ENCODE measurements at places on chromosomes 6 and 20.

DNA sequence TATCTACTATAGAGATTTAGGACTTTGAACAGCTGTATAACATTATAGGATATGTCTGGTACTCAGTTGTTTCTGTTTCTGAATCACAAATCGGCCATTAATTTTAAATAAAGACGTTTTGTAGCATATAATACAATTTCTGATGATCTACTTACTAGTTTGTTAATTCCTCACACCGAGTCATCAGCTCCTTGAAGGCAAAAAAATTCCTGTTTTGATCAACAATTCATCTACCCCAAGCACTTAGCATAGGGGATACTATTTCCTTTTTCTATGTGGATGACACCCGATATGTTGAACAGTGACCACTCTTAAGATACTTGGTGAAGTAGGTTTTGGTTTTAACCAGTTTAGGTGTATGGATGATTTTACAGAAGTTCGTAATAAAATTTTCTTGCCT lies 107.3 kb downstream of the NCOA3 start:
- no peak for DNase-seq

DNA sequence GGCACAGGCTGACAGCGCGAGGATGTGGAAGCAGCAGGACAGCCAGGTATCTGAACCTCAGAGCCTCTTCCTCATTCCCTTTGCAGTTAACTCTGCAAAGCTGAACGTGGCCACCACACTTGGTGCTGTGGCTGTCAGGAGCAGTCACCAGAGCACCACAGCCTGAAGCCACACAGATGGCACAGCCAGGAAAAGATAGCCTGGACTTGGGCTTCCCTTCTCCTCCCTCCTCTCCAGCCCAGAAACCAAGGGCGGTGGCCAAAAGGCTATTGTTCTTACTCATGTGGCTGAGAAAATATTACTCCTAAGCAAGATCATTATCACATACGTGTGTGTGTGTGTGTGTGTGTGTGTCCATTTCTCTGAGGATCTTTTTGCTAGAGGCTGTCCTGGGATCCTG lies 39.8 kb downstream of the CD164 start:
- DNase-seq: no peak

DNA sequence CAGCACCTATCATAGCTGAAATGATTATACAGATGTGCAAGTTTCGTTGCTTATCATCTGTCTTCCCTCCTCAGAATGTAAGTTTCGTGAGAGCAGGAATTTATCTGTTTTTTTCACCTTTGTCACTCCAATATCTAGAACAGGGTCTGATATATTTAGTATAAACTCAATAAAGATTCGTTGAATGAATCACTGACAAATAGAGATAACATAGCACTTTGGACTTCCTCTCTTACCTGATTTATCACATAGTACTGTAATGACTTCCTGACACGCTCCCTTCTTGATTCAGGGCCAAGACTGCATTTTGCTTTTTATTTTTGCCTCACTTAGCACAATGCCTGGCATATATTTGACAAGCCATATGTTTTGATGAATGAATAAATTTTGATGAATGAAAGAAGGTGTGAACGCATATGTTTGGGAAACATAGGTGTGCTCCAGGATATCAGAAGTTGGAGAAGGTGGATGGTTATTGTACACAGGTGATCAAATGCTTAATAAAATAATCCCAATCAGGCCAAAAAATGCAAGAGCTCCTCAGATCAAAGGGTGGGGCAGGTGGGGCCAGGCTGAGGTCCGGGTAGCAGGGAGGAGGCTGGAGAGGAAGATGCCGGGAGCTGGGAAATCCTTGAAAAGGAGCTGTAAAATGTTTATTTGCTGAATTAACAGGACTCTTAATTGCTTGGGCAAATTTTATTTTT lies 33.0 kb downstream of the PIM1 start:
- no peak for DNase-seq

DNA sequence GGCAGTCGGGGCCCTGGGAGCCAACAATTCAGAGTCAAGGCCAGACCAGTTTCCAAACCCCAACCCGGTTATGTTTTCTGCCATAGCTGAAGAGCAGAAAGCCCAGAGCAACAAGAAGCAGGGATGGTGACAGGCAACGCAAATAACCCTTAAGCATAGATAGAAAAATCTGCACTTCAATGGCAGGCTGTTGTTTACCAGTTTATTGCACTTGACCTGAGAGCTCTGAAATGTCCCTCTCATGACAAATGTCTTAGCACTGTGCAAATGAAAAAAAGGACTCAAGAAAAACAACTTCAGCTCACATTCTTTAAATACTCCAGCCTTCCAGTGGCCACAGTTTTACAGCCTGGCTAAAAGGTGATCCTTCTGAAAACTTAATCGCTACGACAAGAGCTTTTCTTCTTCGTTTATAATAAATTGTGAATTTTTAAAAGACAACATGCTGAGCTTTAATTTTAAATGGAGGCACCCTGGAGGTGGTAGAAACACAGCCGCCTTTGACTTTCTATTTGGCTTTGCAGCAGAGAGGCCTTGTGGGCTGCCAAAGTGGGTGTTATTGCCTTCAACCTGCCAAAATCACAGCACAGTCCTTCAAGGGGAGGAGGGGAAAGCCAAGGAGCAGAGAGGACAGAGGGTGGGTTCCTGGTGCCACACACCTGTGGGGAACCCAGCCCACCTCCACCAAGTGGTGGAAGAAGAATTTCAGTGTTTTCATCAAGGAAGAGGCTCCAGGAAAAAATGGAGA lies 289.5 kb upstream of the CDYL start:
- peak; percentile 59 for DNase-seq

- DNase-seq: no peak
These were observed 13.4 kb downstream of the PRSS16 start for GRCh38 chr6:27260836-27261375.

DNA sequence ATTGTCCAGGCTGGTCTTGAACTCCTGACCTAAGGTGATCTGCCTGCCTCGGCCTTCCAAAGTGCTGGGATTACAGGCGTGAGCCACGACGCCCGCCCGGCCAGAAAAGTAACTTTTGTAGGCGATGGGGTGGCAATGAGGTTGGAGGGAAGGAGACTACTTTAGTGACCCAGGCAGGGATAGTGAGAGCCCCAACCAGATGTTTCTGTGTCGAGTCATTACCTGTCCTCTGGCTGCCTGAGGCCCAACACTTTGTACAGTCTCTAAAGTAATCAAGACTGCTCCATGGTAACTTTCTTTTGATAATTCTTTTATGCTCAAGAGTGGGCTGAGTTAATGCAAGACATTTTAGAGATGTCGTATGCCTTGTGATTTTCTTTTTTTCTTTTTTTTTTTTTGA lies 6.8 kb downstream of the SASH1 start:
- DNase-seq: no peak

GRCh38 chr20:40851051-40851450 lies 162.0 kb upstream of the MAFB start:
- no peak for DNase-seq

- no peak for DNase-seq
These were observed 42.2 kb downstream of the CD164 start for GRCh38 chr6:109339906-109340678.

DNA sequence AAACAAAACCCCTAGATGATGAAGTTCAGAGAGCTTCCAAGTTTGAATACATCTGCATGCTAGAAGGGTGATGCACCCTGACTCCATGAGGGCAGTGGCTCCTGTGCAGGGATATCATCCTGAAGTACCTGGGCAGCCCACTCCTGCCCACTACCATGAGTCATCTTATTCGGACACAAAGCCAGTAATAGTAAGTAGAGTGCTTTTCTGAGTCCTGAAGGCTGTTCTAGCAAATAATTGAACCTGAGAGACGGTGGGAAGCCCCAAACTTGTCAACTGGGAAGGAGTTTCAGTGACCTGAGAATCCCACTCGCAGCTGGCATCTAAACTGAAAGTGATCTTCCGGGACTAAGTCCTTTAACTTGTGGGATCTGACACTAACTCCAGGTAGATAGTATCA lies 152.9 kb upstream of the COL21A1 start:
- peak; percentile 92 for DNase-seq

- DNase-seq: no peak
These were observed 5.3 kb upstream of the AP5S1 start for GRCh38 chr20:3814928-3815495.

- DNase-seq: no peak
These were observed 748 bp downstream of the UBE2J1 start for GRCh38 chr6:89351671-89352277.

DNA sequence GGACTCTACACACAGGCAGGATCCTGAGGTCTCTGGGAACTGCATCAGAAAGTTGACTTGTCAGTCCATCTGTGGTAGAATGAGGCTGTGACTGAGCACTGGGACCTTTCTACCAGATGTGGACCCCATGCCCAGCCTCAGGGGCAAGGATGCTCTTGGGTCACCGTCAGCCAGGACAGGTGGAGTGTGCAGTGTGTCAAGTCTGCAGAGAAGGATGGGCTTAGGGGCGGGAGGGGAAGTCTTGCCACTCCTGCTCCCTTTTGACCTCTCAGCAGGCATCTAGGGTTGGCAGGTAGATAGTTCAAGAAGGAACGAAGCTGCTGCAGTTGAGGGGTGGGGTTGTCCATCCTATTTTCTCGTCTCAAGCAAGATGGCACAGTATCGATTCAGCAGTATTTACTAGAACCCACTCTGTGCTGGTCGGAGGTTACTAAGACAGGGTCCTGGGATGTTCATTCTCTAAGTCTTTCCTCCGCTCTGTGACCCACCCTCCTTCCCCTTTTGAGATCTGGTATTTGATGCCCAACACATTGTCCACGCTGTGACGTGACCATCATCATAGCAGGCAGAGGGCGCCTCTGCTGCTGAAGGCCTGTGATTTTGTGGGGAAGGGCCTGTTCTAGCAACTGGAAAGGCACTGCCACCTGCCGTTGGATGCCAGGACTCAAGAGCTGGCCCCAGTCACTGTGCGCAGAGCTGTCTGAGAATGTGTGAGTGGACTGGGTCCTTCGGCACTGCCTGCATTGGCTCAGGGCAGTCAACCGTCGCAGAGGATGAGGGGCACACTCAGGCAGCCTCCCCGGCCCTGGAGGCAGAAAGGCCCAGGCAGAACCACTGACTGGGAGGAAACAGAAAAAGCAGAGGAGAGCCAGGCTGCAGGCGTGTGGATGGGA lies 23.2 kb downstream of the RBCK1 start:
- peak; percentile 78 for DNase-seq

DNA sequence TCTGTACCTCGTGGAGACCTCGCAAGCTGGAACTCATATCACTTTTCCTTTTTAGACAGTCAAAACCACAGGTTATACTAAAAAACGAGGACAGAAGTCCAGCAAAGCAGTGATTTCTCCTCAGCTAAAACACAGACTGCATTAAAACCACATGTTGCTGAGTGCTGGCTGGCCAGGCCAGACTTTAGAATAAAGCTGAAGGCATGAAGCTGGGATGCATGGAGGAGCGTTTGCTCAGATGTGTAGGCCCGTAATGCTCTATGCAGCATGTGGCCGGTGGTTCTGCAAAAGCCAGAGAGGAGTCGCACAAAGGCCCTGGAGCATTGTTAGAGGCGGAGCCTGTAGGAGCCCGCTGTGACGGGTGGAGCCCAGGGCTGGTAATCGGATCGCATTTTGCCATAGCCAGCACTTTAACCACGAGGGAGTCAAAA lies 83.6 kb downstream of the SMOC2 start:
- DNase-seq: no peak

GRCh38 chr6:24667378-24667803 lies 514 bp downstream of the ACOT13 start:
- DNase-seq: peak; percentile 24

GRCh38 chr20:50983321-50983720 lies 24.7 kb downstream of the MOCS3 start:
- no peak for DNase-seq

All from renal cortical epithelial cell (primary cell).